Iris pigment epithelial cell (primary cell): ENCODE measurements at places on chromosomes 2 and 18.

DNA sequence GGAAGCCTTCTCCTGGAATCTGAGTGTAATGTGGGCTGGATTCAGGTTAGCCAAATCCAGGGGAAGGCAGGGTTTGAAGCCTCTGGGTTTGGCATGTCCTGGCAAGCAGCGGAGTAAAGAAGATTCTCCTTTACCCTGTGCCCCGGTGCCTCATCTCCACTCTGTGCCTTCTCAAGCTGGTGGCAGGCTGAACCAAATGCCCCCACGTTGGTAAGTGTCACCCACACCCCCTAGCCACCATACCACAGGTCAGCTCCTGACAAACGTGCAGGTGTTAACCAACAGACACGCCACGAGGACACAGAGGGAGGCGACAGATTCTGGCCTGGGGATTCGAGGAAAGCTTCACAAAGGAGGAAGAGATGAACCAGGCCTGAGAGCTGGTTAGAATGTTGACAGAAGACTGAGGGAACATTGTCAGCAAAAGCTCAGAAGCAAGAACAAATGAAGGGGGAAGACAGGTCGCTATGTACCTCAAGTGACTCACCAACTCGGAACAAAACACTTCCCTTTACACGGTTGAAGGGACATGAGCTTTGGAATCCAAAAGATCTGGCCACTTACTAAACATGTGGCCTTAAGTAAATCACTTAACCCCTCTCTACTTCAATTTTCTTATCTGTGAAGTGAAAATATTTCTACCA, 85.2 kb upstream of the LCLAT1 start:
- no peak for DNase-seq

GRCh38 chr2:33023728-33024500, 77.2 kb downstream of the LTBP1 start:
- DNase-seq = no peak

DNA sequence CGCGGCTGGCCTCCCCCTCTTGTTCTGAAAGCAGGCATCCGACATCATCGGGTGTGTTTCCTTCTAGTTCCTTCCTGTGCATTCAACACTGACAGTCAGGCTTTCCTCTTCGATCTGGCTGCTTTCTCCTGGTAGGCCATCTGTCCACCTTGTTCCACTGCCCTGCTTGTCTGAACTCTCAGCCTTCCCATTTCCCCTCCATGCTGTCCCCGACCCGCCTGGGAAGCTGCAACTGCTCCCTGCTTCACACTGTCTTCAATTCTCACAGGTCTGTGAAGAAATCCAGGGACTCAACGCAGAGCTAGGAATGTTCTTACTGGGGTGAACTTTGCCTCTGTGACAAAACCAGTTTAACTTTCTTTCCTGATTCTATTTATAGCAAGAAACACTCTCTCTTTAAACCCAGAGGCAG, 43.0 kb downstream of the KIF3C start:
- no peak for DNase-seq

- DNase-seq = peak; percentile 19
These were observed 278.4 kb upstream of the SPRED2 start for GRCh38 chr2:65710779-65711295.

- DNase-seq = no peak
These were observed 61.2 kb upstream of the LMAN1 start for GRCh38 chr18:59420244-59420643.

- DNase-seq = no peak
These were observed 807.2 kb downstream of the LRP1B start for GRCh38 chr2:141323571-141323970.

GRCh38 chr18:8264861-8265411, 344.3 kb upstream of the RAB12 start:
- DNase-seq = peak; percentile 17

DNA sequence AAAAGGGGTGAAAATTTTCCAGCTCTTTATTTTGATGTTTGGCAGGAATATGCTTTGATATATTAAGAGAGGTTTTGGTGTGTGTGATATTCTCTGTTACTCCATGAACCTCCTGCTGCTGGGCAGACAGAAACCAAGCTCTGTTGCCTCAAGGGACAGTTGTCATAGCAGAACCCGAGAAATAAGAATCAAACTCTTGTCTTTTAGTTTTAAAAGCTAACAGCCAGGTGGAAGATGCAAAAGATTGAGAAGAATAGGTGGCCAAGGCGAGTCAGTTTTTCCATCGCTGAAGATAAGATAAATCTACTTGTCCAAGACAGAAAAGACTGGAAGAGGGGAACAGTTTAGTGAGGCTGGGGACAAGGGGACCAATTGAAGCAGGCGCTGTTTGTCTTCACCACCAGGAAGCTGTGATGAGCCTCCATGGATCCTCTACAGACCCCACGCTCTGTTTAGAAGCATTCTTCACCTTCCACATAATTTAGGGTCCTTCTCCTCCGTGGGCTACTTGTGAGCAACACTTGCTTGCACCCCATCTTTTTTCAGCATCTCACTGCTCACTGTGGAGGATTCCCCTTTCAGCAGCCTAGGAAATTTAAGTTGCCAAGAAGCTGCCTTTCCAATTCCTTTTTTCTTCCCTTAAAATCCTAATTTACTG, 23.9 kb downstream of the PMAIP1 start:
- DNase-seq = no peak

DNA sequence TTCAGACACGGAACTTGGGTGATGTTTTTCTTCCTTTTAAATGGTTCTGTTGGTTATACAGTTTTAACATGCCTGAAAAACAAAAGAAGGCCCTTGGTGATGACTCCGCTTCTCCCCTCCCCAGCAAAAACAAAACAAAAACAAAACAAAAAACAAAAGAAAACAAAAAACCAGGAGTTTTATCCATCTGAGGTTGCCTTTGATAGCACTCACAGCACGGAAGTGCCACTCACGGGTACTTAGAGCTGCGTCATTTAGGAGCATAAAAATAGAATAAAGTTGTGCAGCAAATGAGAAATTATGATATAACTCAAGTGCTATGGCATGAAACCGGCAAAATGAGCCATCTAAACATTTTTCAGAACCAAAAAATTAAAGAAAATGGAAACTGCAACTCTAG, 57.7 kb downstream of the ZEB2 start:
- no peak for DNase-seq

- no peak for DNase-seq
These were observed 875.8 kb downstream of the EPHA4 start for GRCh38 chr2:220696280-220696669.

GRCh38 chr18:36630917-36631316, 197.9 kb downstream of the TPGS2 start:
- no peak for DNase-seq

DNA sequence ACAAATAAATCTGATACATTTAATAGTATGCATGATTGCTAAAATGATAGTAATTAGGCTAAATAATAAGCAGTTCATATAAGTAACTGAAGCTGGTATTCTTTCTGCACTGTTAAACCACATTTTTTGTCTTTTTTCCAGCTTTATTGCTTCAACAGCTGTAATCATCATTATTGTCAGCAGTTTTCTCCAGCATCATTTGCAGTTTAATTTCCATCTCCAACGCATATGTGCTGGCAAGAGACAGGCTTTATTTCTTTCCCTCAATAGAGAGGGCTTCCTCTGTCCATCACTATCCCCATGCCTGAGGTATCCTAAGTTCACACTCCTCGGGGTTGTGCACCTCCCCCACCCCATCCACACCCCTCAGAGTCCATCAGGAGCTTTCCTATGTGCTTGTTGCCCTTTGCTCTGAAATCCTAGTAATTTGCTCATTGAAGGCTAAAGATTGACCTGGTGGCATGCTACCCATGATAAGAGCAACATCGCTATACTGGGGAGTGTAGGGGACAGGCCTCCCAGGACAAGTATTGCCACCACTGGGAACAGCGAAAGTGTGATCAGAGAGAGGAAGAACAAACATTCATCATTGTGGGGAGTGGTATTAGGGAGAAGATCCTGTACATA, 37.1 kb downstream of the B4GALT6 start:
- DNase-seq = no peak
